ENCODE measurements at places on chromosomes 5 and 9.

DNA sequence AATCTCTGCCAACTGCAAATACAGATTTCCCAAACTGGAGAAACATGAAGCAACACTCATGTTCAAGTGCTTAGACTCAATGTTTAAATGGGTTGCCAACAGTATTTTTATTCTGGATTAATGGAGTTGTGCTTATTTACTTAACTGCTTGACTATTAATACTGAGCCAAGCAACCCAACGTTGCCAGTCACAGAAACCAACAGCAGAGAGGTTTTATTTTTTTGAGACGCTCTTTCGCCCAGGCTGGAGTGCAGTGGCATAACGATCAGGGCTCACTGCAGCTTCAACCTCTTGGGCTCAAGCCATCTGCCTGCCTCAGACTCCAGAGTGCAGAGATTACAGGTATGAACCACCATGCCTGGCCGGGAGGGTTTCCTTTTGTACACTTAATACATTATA, 8.5 kb upstream of the TMEM268 start:
- no peak for DNase-seq

GRCh38 chr5:179158556-179158955, 98.4 kb downstream of the ZNF354C start:
- DNase-seq = no peak

DNA sequence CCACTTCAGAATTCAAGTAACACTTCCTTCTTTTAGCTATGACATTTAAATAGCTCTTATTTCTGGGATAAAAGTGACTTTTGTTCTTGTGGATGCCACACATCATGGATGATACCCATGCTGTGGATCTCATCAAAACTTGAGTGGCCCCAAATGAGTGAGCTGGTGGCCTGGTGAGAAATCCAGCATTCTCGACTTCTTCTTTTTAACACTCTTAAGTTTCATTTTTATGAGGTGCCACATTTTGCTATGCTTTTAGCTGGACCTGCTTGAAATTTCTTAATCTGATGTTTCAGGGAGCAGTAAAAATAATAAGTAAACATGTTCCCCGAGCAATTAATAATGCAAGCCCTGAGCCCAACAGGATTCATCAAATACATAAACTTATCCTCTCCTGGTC, 384.8 kb upstream of the MEF2C start:
- DNase-seq = no peak

GRCh38 chr5:150778088-150778516, 455 bp upstream of the SMIM3 start:
- DNase-seq = no peak

DNA sequence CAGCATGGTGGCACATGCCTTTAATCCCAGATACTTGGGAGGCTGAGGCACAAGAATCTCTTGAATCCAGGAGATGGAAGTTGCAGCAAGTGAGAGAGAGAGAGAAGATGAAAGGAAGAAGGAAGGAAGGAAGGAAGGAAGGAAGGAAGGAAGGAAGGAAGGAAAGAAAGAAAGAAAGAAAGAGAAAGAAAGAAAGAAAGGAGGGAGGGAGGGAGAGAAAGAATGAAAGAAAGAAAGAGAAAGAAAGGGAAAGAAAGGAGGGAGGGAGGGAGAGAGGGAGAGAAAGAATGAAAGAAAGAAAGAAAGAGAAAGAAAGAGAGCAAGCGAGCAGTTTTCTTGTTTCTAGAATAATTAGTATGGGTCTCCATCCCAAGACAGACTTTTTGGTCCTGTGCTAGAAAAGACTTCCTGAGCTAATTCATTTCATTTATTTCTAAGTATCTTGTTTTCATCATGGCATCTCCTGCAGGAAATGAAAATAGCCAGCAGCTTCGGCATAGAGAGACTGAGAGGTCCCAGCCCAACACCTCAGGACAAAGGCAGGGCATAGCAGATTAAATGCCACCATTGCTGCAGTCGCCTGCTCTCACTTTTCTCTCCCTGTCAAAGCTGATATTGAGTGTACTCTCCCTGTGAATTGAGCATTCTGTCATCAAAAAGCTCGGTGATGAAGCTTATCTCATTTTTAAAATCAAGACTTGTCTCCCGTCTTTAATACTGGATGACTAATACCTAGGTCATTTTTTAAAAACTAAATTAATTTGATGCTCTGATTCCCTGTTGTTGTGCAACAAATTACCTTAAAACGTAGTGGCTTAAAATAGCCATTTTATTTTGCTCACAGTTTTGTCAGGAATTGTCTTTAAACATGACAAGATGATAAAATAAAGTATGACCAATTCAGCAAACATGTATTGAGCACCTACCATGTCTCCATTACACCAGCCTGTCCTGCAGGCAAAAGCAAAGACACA, 91.8 kb upstream of the ADRA1B start:
- no peak for DNase-seq

GRCh38 chr5:40677456-40677855, 2.3 kb upstream of the PTGER4 start:
- DNase-seq = no peak

GRCh38 chr9:4604678-4605095, 57.4 kb upstream of the PLPP6 start:
- DNase-seq = peak; percentile 41

GRCh38 chr5:67204821-67205220, 8.2 kb upstream of the CD180 start:
- no peak for DNase-seq

DNA sequence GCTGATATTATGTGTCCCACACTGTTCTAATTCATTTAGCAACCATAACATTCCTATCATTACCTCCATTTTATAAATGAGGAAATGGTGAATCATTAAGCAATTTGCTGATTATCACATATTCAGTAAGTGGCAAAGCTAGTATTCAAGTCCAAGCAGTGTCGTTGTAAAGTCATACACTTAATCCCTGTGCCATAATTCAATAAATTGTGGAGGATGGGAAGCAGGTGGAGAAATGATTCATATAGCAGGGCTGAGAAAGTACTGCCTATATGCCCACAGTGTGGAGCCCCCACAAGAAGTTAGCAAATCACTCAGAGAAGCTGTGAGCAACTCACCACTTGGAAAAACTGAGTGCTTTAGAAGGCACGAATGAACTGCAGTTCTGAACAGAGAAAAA, 691.0 kb downstream of the PTPRD start:
- no peak for DNase-seq

DNA sequence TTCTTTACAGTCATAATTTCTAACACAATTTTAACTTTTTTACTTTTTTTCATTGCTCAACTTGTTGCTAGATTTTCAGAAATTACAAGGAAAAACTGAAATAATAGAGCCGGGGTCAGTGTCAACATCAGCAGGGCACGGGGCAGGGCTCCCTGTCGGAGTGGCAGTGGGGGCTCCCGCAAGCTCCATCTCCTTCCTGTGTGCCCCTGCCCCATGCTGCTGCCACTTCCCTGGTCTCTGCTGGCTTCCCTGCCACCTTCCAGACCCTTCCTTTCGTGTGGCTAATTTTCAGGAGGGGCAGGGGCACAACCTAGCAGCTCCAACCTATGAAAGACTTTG, 1.0 kb upstream of the EXOC3 start:
- no peak for DNase-seq

- DNase-seq = no peak
Observed at GRCh38 chr5:77707791-77708190, 68.3 kb downstream of the TBCA start.

DNA sequence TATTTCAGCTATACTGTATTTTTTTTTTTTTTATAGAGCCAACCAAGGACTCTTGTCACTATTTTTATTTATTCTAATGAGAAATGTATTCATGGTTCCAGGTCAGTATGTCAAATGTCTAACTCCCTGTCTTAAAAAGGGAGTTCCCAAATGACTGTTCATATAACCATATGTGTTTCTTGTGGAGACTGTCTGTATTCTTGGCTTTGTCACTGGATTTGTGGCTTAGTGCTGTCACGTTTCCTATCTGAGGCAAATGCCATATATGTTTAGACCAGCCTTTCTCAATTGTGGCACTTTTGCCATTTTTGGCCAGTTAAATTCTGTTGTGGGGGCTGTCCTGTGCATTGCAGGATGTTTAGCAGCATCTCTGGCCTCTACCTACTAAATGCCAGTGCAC, 3.1 kb downstream of the GCNT1 start:
- no peak for DNase-seq

DNA sequence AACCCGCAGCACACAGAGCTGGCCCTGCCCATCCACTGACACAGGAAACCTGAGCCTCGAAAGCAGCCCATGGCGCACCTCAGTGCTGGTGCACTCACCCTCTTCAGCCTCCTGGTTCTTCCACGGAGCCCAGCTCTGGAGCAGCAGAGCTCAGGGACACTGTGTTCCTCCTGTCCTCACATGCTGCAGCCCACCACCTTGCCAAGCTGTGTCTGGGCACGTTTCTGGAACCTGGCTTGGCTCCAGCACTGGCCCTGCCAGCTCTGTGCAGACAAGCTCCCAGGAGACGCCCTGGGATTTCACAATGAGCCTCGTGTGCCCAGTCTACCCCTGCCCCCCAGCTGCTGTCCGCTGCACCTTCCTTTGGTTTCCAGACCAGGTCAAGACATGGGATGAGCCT, 119.5 kb downstream of the SYK start:
- DNase-seq = no peak

DNA sequence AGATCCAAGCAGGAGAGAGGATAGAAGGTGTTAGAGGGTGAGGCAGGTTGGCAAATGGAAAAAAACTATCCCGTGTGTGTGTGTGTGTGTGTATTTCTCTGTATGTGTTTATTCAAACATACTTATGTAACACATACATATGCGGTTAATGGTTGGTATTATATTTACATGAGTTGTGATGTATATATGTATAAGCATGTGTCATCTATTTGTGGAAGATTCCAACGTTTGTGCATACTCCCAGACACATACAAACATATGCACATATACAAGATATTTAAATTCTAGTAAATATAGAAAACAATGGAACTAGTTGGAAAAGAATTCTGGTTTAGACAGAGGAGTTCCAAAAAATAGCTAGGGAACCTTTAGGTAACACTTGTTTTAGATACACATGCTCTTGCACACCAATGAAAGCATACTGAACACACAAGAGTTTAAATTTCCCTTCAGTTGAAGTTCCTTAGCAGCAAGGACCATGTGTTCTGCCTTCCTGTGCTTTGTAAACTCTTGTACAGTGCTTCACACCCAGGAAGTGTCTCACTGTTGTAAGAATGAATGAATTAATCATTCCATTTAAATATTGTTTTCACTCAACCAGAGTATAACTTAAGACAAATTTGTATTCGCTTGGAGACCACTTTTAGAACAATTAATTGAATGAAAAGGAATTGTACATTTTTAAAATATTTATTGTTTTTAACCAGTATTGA, 257.8 kb downstream of the FER start:
- DNase-seq = no peak

DNA sequence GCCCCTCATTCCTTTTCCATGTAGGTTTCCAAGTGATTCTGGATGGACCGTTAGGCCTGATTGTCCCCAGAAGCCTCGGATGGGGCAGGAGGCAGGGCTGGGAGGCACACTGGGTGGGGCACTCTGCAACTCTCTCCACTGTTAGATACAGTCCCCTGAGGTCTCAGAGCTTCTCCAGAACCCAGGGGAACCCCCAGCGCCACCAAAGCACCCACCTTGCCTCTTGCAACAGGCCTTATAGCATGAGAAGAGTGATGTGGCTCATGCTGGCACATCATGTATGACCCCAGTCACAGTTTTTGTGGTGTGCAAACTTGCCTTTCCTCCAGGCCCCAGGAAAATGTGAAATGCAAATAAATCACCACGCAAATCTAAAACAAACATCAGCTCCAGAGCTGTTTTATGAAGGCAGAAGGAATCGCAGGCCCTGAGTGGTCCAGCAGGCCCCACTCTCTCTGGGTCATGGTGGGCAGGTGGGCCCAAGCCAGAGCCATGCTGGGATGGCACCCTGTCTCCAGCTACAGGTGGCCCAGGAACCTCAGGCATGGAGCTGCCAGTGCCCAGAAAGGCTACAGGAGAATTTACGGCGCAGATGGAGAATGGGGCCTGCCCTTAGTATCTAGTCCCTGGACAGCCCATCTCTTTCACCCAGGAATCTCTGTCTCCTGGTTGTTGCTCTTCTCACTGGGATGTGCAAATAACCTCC, 36.3 kb upstream of the CDKN2AIPNL start:
- DNase-seq = no peak

GRCh38 chr5:168174376-168174775, 117.1 kb upstream of the WWC1 start:
- no peak for DNase-seq

GRCh38 chr9:70493029-70493428, 78.6 kb upstream of the KLF9 start:
- DNase-seq = no peak

DNA sequence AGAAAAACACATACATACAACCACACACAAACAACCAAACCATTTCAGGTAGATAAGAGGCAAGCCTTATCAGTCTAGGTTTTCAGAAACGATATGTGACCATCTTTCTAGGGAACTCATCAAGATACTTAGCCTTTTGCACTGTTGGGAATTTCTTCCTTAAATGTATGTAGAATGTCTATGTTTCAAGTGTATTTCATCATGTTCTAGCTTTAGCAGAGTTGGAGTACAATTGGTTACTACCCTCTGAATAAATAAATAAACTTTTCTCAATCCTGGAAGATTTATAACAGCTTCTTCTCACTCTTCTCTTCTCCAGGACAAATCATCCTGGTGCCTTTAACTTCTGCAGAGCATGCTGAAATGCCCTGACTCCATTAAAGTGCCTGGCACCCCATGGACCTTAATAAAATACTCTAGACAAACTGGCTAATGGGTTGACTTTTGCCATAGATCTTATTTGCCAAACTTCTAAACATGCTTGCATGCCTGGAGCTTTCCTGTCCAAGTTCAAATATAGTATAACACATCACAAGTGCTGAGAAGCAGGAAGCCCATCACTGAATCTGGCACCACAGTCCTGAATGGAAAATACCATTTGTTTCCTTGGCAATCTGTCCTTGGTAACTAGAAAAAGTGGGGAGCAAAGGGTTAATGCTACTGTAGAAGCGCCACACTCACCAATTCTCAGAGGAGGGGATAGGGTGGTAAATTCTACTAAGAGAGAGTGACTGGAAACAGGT, 33.1 kb upstream of the ZNF462 start:
- no peak for DNase-seq

GRCh38 chr5:62124266-62124665, 181.7 kb upstream of the KIF2A start:
- DNase-seq = no peak

GRCh38 chr5:37212096-37212495, 37.1 kb downstream of the CPLANE1 start:
- DNase-seq = no peak

DNA sequence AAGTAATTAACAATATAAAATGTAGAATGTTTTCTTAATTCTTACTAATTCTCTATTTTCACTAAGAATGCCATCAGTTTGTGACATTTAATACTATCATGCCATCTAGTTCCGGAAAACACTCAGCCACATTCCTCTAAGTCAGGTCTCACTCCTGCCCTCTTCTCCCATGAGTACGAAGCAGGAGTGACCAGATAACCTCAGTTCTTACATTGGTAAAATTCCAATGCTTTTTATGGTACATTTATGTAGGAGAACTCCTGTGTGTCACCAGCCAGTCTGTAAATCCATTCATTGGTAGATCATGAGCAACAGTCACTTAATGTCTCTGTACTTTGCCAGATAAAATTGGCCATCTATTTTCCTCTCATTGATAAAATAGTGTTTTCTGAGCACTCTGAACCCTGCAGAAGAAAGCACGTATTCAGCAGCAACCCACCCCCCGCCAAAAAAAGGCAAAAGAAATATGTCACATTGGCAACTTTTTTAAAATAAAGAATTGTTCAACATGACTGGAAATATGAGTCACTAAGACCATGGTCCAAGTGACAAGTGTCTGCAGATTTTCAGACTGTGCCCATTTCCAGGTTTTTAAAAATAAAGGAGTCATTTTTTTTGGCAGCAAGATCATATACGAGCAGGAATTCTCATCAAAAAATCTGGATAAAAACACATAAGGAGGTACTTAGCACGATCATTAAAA, 11.8 kb downstream of the GLIS3 start:
- no peak for DNase-seq

Measured in left renal cortex interstitium (tissue), 4 donors.